ENCODE measurements at places on chromosomes 12 and 14. TPM values are rescaled to one million over a fixed set of nuclear protein-coding genes. Genes with fewer than 3 reads are reported as not detected.

GRCh38 chr12:108753976-108754375 is 22.7 kb upstream of the CORO1C start:
- no peak overlapping the region for H3K4me3 ChIP-seq
- H3K27me3 ChIP-seq: no peaks in the 10 kb centered on the region
- no peaks in the 10 kb centered on the region for H3K36me3 ChIP-seq
- no peak overlapping the region for H3K27ac ChIP-seq
- no peaks in the 10 kb centered on the region for H3K4me1 ChIP-seq

Gene PRR4
- 7.7 TPM for total RNA-seq

Gene NINJ2
- not detected for total RNA-seq

Gene TMEM63C
- total RNA-seq: 5.1 TPM

- H3K4me1 ChIP-seq: peaks cover 12% of the 10 kb centered on the region
- no peaks in the 10 kb centered on the region for H3K27me3 ChIP-seq
- no peak for DNase-seq
- H3K4me3 ChIP-seq: no peak overlapping the region
- H3K36me3 ChIP-seq: peaks cover 56% of the 10 kb centered on the region
- H3K27ac ChIP-seq: no peak overlapping the region
Measured at GRCh38 chr14:69073915-69074314, 79.0 kb downstream of the DCAF5 start.

Gene C14orf180
- total RNA-seq: not detected

GRCh38 chr14:53265025-53265424 is 111.9 kb upstream of the DDHD1 start:
- no peak overlapping the region for H3K27ac ChIP-seq
- H3K4me1 ChIP-seq: no peaks in the 10 kb centered on the region
- no peaks in the 10 kb centered on the region for H3K27me3 ChIP-seq
- H3K4me3 ChIP-seq: no peak overlapping the region

Gene LPAR5
- 2.5 TPM for total RNA-seq

GRCh38 chr14:92880351-92880750 is 42.6 kb upstream of the CHGA start:
- no peak overlapping the region for H3K27ac ChIP-seq
- H3K27me3 ChIP-seq: peaks cover 66% of the 10 kb centered on the region
- H3K4me1 ChIP-seq: peaks cover 6% of the 10 kb centered on the region
- DNase-seq: peak; percentile 28
- H3K36me3 ChIP-seq: no peaks in the 10 kb centered on the region

GRCh38 chr14:40467969-40468368 is 1035.7 kb upstream of the FBXO33 start:
- H3K4me1 ChIP-seq: no peaks in the 10 kb centered on the region
- no peaks in the 10 kb centered on the region for H3K27me3 ChIP-seq
- H3K36me3 ChIP-seq: no peaks in the 10 kb centered on the region
- H3K4me3 ChIP-seq: no peak overlapping the region

Gene LRP1
- 25.3 TPM for total RNA-seq

DNA sequence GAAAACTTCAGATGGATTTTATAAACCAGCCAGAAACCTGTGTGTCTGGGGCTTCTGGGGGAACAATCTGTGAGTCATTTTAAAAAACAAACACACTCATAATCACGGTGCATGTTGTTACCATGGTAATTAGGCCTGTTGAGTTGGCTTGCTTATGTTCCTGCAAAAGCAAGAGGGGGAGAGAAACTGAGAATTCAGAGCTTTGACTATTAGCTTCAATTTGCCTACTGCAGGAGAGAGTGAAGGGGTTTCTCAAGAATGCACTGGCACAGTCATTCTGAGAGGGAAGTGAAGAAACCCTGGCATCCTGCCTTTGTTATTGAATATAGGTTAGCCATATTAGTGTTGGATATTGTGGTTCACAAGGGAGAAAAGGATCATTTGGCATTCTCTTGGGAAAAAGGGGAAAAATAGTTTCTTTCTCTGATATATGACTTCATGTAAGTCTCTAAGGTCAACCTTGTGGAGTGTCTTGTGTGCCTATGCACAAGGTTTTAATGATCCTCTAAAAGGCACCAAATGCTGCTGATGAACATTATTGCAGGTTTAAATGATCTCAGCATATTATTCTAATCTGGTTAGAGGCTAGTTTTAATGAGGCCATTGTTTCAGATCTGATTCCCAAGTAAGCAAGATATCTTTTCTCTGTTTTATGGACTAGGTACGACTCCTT is 12.9 kb downstream of the GNG2 start:
- DNase-seq: peak; percentile 89
- H3K4me3 ChIP-seq: no peak overlapping the region
- peaks cover 11% of the 10 kb centered on the region for H3K4me1 ChIP-seq
- H3K36me3 ChIP-seq: no peaks in the 10 kb centered on the region
- H3K27ac ChIP-seq: peak overlapping the region; percentile 79

Gene MIP
- total RNA-seq: not detected

DNA sequence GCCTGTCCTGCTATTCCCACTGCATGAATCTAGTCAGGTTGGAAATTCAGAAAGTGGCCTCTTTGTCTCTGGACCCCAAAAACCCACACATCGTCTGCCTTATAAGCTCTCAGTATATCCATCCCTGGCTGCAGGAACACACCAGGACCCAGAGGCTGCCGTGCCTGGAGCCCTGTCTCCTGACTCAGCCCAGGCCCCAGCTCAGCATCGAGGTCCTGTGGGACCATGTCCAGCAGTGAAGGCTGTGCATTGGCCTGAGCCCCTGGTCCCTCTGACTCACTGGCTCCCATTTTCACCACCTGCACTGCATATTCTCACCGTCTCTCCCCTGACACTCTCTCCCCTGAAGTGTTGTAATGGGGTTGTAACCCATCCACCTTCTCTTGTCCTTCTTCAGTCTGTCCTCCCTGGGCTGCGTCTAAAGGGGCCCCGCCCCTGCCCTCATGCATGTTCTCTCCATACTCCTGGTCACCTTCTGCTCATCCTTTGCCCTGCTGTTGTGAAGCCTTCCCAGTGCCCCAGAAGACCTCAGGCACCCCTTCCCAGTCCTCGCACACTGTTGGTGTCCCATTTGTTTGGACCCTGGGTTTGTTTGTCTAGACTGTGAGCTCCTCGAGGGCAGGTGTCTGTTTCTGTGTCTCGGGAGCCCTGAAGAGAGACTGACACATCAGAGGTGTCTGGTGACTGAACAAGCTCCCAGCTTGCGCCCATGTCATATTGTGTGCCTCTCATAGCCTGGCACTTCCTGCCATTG is 43.8 kb downstream of the EVL start:
- no peaks in the 10 kb centered on the region for H3K27me3 ChIP-seq
- no peaks in the 10 kb centered on the region for H3K36me3 ChIP-seq
- H3K4me1 ChIP-seq: peaks cover 34% of the 10 kb centered on the region

Gene KRT72
- total RNA-seq: not detected

Data from MCF 10A (cell line).